ENCODE measurements at places on chromosomes 7 and 10. TPM values are rescaled to one million over a fixed set of nuclear protein-coding genes. Genes with fewer than 3 reads are reported as not detected.

CYP2E1 gene
- total RNA-seq, result 4.6 TPM

ZNF37A gene
- total RNA-seq, result 23.1 TPM

EIF5AL1 gene
- total RNA-seq, result not detected

ANKRD61 gene
- not detected for total RNA-seq

MYH16 gene
- not detected for total RNA-seq

CYP26C1 gene
- 0.23 TPM for total RNA-seq
